ENCODE measurements at places on chromosomes 2 and 18.

DNA sequence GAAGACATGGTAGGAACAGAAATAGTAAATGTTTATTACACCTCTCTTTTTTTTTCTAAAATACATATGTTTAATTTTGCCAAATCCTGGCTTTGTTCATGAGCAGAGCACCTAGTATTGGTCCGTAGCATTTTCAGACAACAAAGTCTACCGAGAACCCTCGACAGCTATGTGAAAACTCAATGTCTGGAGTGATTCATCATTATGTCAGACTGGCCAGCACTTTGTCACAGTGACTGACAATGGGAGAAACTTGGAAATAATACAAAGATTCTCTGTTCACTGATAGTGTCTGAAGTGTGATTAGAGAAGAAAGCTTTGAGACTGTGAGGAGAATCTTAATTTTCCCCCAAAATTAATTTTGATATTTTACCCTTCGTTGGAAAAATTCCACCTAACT lies 143.0 kb downstream of the HNMT start:
- no peak for DNase-seq

DNA sequence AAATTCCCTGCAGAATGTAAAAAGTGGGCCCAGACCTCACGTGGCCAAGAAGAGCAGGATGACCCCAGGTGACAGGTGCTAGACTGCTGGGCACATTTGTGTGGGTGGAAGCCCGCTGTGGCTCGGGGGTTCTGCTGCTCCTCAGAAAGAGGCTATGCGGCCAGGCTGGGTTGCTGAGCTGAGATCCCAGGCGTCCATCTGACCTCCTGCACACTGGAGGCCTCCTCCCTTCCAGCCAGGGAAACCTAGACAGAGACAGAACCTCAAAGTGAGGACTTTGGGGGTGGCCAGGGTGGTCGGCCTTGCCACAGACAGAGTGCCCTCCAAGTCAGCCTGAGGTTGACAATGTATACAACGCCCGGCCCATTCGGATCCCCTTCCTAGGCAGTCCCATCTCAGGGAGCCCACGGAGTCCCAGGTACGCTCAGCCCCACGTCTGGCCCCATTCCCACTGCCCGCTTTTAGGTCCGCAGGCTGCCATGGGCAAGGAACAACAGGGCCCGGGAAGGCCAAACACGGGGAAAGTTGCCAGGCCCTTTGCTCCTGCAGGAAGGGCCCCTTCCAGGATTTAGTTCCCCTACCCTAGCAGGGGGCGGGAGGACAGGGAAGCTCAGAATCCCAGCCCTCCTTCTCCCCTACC lies 75.6 kb downstream of the KIAA2012 start:
- no peak for DNase-seq

GRCh38 chr2:84487298-84487996 lies 28.4 kb upstream of the SUCLG1 start:
- no peak for DNase-seq

- no peak for DNase-seq
Measured at GRCh38 chr2:196361606-196362326, 190.4 kb upstream of the STK17B start.

DNA sequence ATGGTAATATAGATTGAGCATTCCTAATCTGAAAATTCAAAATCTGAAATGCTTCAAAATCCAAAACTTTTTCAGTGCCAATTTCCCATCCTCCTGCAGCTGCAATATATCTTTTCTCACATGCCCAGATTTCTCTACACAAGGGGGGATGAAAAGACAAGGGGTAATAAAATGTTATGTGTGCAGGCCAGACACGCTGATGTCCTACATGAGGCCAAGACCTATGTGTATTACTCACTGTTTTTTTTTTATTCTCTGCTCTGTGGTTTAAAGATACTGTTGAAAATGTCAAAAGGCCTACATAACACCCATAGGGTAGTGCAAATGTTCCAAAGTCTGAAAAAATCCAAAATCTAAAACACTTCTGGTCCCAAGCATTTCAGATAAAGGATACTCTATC lies 41.2 kb upstream of the CWC22 start:
- DNase-seq = no peak

GRCh38 chr2:178298785-178299212 lies 104.5 kb downstream of the OSBPL6 start:
- DNase-seq = no peak

GRCh38 chr2:196696423-196697079 lies 57.0 kb downstream of the CCDC150 start:
- no peak for DNase-seq

- no peak for DNase-seq
Measured at GRCh38 chr2:10668402-10669012, 21.3 kb downstream of the NOL10 start.

DNA sequence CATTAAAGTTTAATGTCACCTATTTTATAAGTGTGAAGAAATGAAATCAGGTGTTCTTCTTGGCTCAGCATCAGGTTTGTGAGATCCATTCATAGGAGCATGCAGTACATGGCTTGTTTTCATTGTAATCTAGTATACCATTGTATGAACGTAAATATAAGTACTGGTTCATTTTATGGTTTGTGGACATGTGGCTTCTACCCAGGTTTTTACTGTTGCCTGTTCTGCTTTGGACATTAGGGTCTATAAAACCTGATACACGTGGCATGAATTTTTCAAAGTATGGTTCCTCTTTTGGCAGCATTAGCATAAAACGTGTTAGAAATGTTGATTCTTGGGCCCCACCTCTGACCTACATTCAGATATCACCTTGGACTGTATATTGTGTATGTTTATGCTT lies 175.5 kb downstream of the PRPF40A start:
- no peak for DNase-seq

GRCh38 chr2:127826047-127826446 lies 15.1 kb upstream of the WDR33 start:
- no peak for DNase-seq

GRCh38 chr18:21309248-21309647 lies 67.2 kb downstream of the GREB1L start:
- no peak for DNase-seq

- no peak for DNase-seq
Measured at GRCh38 chr18:62715436-62715758, at the start of gene PHLPP1. Gene PHLPP1 (plus strand): TSS chr18:62715541. CDS start chr18:62715684, 143 bp downstream.

- DNase-seq = no peak
Measured at GRCh38 chr18:75016025-75016717, 192.8 kb downstream of the PTGR3 start.

DNA sequence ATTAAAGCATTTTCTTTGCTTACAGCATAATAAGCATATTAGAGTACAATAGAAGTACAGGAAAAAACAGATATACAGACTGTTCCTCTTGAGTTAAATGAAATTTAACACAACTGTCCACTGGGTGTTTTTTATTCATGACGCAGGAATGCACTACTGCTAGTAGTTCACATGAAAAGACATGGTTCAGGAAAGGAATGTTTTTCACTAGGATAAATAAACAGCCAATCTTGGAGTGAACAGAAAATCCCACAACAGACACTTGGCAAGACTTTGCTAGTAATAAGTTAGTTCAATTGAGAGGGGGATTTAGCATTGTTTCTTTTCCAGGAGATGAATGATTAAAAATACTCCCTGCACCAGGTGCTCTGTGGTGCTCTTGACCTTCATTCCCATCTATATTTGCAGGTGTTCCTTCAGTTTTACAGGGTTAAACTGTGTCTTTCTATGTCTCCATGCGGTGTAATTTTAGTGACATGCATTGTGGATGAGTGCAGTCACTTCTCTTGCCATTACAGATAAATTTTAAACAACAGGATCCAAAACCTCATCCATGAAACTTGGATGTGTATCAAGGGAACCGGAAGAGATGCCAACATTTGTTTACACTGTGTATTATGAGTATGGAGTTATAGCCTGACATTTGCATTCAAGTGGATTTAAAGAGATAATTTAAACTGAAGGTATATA lies 796.6 kb downstream of the DSC3 start:
- no peak for DNase-seq

- no peak for DNase-seq
Measured at GRCh38 chr2:98240786-98241398, 105.4 kb upstream of the CNGA3 start.

- DNase-seq = no peak
Measured at GRCh38 chr2:112074506-112074905, 19.4 kb downstream of the TMEM87B start.

GRCh38 chr18:32264401-32264800 lies 74.6 kb downstream of the MEP1B start:
- no peak for DNase-seq

DNA sequence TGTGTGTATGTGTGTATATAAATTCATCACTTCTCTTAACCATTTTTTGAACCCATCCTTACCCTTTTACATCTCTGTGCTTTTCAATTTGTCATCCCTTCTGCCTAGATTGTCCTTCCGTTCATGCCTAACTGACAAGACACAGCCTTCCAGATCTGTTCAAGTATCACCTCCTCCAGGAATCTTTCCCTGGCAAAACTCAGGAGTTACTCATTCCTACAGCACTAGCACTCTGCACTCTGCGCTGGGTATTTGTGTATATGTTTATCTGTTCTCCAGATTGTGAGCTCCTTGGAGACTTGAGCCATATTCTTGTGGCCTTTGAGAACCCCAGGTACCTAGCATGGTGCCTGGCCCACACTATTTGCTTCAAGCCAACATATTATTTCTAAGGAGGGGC lies 26.8 kb upstream of the ASXL2 start:
- no peak for DNase-seq

DNA sequence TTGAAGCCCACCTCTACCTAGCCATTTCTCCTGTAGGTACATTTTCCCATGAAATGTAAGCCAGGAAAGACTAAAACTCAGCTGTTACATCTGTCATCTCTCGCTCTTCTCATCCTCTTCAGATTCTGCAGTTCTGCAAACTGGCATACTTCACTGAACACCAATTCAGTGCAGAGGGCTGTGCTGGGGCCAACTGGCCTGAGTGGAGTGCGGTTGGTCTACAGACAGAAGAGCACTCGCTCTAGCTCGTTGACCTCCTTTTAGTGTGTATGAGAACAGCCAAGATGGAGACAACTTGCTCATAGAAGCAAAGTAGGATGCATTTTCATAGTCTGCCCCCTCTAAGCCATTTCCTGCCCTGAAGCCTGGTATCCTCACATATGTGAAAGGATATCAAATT lies 862.6 kb downstream of the BCL11A start:
- no peak for DNase-seq

- DNase-seq = no peak
Measured at GRCh38 chr18:27135504-27136207, 49.5 kb downstream of the CHST9 start.

DNA sequence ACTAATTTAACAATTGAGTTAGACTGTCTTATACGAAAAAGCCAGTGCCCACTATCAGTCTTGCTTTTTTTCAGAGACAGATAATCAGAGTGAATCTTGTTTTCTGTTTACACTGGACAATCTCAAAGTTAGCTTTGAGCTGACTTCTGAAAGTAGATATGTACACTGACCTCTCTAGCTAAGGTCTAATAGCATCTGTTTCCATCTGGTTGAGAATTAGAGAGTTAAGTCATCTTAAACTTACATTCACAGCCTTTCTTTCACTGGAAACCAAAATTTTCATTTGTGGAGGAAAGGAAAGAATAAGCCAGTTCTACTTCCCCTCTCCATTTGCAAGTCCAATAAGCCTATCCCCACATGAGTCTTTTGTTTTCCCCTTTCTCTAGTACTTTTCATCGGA lies 89.3 kb downstream of the VRK2 start:
- DNase-seq = no peak

DNA sequence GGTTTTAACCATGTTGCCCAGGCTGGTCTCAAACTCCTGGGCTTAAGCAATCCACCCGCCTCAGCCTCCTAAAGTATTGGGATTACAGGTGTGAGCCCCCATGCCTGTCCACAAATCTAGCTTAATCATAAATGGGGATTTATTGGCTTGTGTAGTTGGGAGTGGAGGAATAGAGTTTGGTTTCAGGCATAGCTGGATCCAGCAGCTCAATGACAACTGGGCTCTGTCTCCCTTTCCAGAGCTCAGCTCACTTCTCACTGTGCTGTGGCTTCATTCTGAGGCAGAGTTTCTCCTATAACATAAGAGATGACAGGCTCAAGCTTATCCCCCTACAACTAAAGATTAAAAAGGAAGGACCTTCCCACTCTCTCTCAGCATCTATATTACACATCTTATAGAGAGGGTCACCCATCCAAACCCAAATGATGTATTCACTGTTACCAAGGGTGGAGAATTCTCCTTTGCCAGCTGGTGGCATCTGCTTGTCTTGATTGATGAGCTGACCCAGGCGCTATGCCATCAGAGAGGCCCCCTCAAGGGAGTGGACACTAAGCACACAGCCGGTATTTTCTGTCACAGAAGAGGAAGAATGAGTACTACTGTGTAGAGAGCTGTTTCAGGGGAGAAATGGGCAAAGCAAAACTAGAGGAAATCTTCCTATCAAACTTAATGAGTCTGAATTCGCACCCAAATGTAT lies 280.4 kb downstream of the PTPRM start:
- no peak for DNase-seq

- no peak for DNase-seq
Measured at GRCh38 chr18:44799907-44800421, 119.3 kb downstream of the SETBP1 start.

Measured in posterior cingulate gyrus (tissue), 11 donors.